Left forelimb (tissue), 1 donor: ENCODE measurements at places on chromosomes 2 and 18.

DNA sequence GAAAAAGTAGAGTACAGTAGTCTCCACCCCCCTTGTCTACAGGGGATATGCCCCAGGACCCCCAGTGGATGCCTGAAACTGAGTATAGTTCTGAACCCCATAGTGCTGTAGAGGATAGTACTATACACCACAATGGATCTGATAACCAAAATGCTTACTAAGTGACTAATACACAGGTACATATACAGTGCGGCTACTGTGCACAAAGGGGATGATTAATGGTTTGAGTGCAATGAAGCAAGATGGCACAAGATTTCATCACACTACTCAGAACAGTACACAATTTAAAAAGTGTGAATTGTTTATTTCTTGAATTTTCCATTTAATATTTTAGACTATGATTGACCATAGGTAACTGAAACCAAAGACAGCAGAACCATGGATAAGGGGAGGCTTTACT is 446.9 kb upstream of the NRP2 start:
- no peak for DNase-seq

GRCh38 chr2:83967854-83968253 is 491.2 kb downstream of the SUCLG1 start:
- DNase-seq: no peak

DNA sequence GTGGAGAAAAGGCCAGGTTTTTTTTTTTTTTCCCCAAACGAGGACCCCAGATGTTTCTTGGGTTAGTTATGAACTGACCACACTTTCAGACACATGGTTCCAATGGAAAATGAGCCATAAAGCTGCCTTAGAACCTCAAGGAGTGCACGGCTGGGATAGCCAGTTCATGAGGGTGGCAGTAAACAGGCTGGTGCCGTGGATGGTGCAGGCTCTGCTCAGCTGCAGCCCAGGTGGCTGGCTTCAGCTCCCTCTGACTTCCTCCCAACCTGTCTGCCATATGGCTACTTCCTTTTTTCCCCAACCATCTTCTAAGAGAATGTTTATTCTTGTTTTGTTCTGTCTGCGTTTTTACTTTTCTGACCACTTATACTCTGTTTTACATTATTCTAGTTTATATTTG is 109.8 kb upstream of the LMAN1 start:
- DNase-seq: no peak

DNA sequence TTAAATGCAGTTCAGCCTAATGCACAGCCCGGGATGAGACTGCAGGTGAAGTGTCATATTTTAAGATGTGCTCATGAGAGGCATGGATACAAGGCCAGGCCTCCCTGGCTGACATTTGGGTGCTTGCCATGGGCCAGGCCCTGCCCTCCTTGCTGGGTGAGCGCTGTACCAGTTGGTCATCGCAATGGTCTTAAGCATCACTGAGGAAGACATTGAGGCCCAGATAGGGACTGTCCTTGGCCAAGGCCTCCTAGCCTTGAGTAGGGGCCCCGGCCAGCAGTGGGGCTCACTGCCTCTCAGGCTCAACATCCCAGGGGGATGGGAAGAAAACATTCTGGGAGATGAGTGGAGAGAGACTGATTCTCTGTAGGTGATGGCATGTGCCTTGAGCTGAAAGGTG is 184.3 kb downstream of the SH3RF3 start:
- no peak for DNase-seq

- DNase-seq: no peak
These were observed 146.7 kb upstream of the ACVR2A start for GRCh38 chr2:147698166-147698565.

- DNase-seq: no peak
These were observed 185.5 kb downstream of the KCNS3 start for GRCh38 chr2:18063826-18064470.

GRCh38 chr2:186532891-186533290 is 46.8 kb downstream of the ZC3H15 start:
- no peak for DNase-seq

GRCh38 chr2:227653419-227653818 is 13.2 kb upstream of the SCYGR5 start:
- DNase-seq: no peak

DNA sequence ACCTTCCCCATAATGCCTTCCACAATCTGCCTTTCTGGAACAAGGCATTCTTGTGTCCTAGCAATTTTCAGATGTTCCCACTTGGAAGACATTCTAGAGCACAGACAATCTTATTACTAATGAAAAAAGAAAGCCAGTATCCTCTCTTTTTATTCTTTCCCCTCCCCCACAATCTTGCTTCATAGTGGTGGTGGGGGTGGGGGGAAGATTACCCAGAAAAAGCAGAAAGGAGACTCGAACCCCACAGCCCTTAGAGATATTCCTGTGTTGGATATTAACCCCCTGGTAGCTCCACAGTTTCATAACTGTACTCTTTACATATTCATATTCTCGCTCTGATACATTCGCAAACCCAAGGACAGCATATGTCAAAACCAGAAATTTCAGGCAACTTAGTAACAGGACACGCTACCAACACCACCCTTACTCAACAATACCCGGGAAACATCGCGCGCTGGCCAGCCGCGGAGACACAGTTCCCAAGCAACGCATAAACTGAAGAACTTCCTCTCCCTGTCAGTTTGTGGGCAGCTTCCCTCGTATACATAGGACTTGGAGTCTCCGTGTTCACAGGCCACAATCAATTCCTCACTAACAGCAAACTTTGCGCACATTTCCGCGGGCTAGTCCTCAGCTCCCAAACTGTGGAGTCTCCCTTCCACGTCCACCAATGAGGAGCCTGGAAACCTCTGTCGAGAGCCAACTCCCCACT is 793 bp downstream of the NR4A2 start:
- peak; percentile 72 for DNase-seq
